ENCODE measurements at places on chromosomes 5 and 9. TPM values are rescaled to one million over a fixed set of nuclear protein-coding genes. Genes with fewer than 3 reads are reported as not detected.

The NTNG2 gene
- under 0.01 TPM for total RNA-seq

The CACNA1B gene
- under 0.01 TPM for total RNA-seq

The NDOR1 gene
- total RNA-seq: 3.3 TPM

The INPP5E gene
- total RNA-seq: 8.1 TPM

The POLR3G gene
- 8.5 TPM for total RNA-seq

The ABCA1 gene
- total RNA-seq: 16.8 TPM

The FOXE1 gene
- total RNA-seq: not detected

The WDR70 gene
- 30.8 TPM for total RNA-seq
